ENCODE measurements at places on chromosomes 5 and 9.

GRCh38 chr9:111023128-111023527 lies 15.1 kb downstream of the LPAR1 start:
- DNase-seq = no peak

- no peak for DNase-seq
Observed at GRCh38 chr9:36471359-36471758, 71.3 kb upstream of the RNF38 start.

GRCh38 chr5:149358294-149358651 lies 427 bp downstream of the PCYOX1L start:
- DNase-seq = no peak

DNA sequence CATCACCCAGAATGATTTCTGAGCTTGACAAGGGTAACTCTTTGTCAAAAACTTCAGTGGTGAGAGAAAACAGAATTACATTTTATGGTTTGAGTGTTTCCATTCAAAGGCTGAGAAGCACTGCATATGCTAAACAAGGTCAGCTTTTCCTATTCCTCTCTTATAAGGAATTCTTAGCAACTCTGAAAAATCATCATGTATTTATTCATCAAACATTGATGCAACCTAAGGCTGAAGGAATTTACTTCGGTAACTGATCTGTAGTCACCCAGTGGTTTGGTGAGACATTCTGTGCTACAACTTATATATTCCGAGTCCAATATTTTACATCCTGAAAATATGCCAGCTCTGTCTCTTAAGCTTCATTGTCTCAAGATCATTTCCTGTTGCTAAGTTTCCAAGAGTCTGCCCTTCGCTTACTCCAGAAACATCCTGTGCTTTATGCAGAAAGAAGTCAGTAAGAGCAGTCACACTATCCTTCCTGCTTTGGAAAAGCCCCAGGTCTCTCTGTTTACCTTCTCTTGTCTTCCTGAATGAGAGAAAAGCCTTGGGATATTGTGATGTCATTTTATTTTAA lies 176.6 kb upstream of the TBCA start:
- DNase-seq = no peak

DNA sequence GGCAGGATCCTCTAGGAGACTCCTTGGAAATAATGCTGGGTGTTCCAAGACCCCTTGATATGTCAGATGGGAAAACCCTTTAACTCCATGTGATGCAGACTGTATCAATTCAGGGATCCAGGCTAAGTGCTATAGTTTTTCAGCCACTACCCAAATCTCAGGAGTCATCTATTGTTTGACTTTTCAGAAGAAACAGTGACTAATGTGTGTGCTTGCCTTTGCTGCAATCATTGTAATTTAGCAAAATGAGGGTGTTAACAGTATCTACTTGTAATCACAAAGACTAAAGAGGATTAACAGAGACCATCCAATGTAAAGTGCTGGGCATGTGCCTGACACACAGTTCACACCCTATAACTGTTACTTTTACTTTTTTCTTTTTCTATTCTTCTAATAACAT lies 309.6 kb upstream of the RFX3 start:
- DNase-seq = no peak

DNA sequence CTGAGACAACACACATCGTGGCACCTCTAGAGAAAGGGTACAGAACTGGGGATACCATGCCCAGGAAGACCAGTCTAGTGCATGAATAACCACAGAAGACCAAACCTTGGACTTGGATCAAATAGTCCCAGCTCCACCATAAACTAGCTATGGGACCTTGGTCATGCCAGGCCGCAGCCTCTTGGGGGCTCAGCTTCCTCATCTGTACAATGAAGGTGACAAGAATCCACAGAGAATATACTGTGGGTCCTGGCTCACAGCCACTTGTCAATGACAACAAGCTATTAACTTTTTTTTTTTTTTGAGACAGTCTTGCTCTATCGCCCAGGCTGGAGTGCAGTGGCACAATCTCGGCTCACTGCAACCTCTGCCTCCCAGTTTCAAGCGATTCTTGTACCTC lies 3.9 kb downstream of the KYAT1 start:
- no peak for DNase-seq

- no peak for DNase-seq
Observed at GRCh38 chr5:97089149-97089801, 53.1 kb downstream of the LIX1 start.

DNA sequence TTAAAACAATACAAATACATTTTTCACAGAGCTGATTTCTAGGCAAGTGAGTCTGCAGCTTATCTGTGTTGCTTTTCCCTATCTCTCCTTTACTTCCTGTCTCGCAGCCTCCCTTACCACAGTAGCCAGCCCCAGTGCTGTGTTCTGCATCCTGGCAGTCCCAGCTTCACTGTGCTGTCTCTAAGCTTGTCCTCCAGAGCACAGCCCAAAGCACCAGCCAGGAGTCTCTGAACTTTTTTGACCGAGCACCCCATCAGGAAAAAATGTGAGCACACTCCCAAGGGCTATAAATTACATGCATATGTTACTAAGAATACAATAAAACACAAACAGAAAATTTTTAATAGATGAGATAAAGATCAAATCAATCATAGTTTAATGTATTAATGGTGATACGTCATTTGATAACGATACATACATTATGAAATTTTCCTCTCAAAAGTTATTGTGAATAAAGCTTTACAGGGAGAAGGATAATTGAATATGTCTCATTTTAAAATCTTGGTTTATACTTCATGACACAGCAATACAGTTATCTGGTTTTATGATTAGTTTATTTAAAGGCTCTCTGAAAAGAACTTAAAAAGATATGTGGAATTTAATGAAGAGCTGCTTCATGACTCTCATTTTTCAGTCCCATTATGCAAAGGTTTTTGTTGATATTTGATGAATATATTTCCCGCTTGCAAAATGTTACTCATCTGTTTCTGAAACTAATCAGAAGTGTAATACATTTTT lies 7.3 kb upstream of the RHOBTB3 start:
- no peak for DNase-seq

GRCh38 chr9:105541838-105542237 lies 16.1 kb upstream of the FKTN start:
- DNase-seq = no peak

DNA sequence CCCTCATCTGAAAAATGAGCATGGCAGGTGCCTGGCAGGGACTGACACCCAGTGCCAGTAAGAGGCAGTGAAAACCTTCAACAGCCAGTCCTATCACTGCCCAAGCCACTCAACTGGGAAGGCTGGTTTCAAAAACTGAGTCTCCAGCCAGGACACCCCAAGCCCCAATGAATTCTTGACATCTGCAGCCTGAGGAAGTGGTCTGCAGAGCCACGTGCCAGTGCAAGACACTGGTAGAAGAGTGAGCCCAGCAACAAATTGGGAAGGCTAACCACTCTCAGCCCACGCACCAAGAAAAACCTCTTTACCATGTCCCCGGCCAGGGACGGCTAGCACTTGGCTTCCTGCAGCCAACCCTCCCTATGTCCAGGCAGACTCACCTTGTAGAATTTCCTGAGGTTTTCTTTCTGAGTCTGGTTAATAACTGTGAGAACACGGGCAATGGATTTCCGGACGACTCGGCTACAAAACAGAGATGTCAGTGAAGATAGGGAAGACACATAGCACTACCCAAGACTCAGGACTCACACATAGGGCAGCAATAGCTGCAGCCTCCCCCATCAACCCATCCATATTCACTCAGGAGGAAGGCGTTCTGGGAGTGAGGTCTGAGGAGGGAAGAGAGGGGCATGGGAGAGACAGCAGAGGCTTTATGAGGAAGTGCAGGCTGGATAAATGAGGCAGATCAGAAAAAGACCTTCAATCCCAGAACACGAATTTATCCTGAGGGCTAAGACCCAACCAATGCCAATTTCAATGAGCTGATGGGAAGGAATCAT lies 1.8 kb downstream of the RPL35 start:
- DNase-seq = no peak

DNA sequence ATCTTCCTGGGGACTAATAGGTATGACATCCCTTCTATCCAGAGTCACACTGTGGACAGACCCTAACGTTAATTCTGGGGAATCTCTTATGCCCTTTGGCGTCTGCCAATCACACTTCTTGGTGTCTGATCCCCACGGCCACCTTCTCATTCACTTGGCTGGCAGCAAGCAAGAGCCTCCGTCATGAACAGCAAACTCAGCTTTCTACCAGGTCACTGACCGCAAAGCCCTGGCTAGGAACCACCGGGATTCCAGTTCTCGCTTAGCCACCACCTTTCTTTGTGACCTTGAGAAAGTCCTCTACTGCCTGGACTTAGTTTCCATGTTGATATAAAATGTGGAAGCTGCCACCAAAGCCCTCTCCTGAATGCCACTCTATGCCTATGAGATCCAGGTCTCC lies 67.7 kb upstream of the FCN1 start:
- DNase-seq = no peak

- DNase-seq = no peak
Observed at GRCh38 chr5:139660923-139661814, 13.0 kb downstream of the CXXC5 start.

DNA sequence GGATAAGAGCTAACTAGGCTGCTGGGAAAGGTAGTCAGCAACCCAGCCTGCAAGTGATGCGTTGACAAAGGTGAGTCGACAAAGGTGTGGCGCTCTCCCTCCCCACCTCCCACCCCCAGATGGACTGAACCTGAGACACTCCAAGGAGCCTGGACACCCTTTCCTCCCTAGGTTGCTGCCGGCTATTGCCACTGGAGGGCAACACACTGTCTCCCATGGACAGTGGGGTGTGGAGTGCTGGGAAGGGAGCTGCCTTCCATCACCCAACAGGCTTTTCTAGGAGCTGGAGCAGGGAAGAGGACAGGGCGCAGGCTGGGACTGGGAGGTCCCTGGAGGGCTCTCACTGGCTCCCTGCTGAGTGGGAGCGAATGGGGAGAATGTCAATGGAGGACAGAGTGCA lies 75.4 kb upstream of the ARAP3 start:
- no peak for DNase-seq

DNA sequence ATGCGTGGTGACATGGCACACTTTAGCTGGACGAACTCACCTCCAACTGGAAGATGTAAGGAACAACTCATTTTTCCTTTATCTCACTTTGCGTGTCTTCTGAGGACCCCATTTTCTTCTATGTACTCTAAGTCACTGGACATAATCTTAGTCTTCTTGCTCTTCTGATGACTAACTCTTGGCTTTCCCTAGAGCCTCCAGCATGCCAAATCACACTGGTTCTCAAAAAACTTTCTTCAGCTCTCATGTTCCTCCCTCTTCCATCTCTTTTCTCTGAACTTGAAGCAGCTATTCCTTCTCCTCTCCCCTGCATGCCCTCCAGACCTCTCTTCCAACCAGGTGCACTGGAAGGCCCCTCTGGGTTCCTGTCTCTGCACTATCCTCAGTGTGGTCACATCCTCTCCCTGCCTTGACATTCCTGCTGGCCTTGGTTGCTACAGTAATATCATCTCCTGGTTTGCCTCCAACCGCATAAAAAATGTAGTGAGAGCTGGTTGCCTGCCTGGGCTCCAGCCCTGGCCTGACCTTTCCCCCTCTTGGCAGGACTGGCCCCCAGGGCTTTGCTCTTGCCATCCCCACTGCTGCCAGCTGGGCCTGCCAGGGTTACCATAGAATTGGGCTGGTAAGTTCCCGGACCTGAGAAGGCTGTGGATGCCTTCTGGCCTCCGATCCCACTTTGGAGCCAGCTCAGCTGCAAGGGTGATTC lies 44.8 kb upstream of the BNC2 start:
- no peak for DNase-seq

- no peak for DNase-seq
Observed at GRCh38 chr9:20722221-20722620, 38.2 kb downstream of the FOCAD start.

- no peak for DNase-seq
Observed at GRCh38 chr9:105539452-105539851, 18.5 kb upstream of the FKTN start.

DNA sequence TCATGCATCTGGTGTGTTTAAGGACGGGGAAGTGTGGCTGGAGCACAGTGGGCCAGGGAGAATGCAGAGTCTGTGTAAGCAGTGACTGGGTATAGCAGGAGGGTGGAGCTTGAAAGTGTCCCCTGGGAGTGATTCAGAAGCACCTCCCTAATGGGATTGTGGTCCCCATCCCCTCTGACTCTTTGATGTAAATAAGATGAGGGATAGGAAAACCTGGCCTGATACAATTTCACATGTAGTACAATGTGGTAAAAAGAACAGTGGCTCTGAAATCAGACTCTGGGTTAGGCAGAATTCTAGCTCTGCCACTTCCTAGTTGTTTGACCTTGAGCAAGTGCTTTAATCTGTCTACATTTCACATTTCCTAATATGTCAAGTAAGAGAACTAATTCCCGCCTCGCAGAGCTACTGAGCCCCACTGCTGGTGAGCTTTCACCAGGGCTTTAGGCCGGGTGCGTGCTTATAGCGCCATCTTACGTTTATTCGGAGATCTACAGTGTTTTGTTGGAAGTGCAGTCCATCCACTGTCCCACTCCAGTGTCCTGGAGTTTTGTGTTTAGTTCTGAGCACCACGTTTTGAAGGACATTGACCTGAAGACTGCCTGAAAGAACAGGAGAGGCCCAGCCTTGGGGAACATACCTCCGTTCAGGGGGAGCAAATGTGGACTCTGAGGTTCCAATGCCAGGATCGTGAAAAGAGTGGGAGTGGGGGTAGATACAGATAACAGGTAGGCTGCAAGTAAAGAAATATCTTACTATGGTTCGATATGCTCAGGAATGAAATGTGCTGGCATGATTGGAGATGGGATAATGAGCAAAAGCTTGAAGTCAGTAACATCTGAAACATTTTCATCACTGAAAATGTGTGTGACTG lies 51.2 kb upstream of the TESK1 start:
- DNase-seq = no peak

DNA sequence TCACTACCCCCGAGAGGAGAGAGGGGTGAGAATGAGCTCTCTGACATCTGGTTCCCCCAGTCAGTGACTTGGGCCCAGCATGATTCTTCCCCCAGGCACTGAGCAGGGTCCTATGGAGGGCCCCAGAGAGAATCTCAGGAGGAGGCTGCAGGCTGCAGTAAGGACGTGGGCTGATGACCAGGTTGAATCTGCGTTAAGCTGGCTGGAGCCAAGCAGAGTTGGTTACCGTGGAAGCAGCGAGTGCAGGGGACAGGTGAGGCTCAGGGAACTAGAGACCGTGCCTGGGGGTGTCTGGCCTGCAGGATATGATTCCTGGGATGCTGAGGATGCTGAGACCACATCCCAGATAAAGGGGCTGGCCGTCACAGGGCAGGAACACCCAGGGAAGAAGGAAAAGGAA lies 314.3 kb upstream of the IRX1 start:
- no peak for DNase-seq

- DNase-seq = no peak
Observed at GRCh38 chr5:112549605-112550166, 130.6 kb upstream of the EPB41L4A start.

Measured in activated CD4-positive, alpha-beta T cell treated with anti-CD3 and anti-CD28 coated beads, Interleukin-2, amount 50 U/mL, for 4 hours (primary cell).